ENCODE measurements at places on chromosomes 3 and 15.

DNA sequence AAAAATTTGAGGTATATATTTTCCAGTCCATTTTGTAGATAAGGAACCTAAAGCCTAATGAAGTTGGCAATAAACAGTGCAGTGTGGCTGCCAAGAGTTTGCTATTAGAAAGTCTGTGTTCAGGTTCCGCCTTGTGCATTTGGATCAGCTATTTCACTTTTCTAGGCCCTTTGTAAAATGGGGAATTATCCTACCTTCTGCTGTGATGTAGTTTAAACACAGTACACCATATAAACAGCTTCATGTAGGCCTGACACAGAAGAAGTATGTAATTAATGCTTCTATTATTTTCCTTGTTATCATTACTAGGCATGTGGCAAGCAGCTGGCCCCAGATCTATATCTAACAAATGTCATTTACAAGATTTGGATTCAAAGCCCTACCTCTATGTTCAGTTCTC is 456.3 kb downstream of the GABRG3 start:
- DNase-seq, result no peak

DNA sequence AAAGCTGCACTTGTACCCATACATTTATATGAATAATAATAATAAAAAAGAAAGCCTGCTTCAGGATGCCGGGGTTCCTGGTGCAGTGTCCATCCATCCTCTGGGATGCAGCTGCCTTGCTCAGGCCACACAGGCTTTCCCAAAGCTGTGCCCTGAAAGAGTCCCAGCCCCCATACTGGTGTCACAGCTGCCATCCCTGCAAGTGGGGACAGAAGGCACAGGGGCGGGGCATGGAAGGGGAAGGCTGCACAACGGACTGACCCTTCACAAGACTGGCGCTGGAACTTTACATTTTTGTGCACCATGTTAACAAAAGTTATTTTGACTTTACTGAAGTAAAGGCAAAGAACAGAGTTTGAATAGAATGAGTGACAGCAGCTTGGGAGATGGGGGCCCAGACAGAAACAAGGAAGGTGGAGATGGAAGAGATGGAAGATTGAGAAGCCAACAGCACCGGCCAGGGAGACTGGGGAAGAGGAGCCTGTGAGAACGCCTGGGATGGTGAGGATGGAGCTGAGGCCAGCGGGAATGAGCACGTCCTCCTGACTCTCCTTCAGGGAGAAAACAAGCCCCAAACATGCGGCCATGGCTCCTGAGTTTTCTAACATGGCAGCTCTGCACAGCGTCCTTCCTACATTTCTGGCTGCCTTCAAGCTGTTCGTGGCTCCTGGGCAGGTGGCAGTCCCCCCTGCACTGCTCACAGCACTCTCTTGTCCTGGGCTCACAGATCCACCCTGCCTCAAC is 73.1 kb downstream of the ABTB1 start:
- no peak for DNase-seq

GRCh38 chr15:25508369-25509002 is 69.7 kb upstream of the UBE3A start:
- DNase-seq, result peak; percentile 59

GRCh38 chr3:191715585-191715984 is 254.6 kb downstream of the PYDC2 start:
- no peak for DNase-seq

DNA sequence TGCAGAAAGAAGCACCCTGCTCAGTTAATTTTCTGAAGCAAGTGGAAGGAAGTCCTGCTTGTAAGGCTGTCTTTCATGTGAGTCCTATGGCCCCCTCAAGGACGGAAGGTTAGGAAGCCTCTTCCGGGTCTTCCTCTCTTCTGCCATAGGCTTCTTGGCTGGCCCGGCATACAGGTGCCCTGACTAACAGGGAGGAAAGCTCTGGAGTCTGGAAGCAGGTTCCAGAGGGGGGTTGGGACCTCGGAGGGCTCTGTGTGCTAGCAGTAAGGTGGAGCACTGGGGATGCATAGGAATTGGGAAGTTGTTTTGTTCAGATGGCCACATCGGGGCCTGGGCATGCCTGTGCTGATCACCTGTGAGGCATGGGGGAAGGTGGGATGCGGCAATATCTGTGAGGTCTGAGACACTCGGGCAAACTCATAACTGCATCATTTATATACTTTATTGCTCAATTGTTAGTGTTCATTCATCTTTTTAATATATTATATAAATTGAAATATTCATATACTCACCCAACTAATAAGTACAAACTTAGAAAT is 49.6 kb downstream of the TRAK1 start:
- no peak for DNase-seq

GRCh38 chr15:98776607-98777281 is 128.4 kb downstream of the IGF1R start:
- no peak for DNase-seq

GRCh38 chr3:128366136-128366535 is 100.6 kb downstream of the DNAJB8 start:
- DNase-seq, result peak; percentile 18

GRCh38 chr3:31581660-31582059 is 48.9 kb downstream of the STT3B start:
- no peak for DNase-seq

DNA sequence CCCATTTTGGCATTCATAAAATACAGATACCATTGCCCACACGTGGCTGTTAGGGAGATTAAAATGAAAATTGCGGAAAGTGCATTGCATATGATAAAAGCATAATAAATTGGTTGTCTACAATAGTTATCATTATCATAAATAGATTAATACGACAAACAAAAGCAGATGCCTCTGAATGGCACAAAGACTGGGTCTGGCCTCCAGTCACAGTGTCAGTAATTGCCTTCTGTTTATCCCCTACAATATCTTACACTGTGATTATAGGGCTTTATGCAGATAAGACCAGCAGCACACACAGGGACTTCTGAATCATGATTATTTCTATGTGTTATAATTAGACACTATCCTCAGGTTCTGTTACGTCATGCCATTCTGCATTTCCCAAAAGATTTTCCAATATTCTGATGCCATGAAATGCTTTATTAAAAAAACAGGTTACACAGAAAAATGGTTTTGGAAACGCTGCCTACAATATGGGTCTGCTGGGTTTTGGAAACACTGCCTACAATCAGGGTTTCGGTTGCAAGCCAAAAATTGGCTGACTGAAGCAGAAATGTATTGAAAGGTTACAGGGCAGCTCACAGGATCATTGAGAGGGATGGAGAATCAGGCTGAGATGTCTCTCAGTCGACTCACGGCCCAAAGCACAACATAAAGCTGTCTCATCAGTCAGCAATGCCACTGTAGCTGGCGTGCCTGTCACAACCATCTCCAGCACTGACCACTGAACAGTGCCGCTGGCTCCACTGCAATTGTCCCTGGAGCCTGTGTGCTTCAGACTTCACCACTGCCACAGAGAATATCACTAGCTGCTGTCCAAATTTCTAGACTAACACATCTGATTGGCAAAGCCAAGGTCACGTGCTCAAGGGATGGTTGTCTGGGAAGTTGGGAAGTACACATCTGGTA is 248.1 kb downstream of the ERC2 start:
- peak; percentile 24 for DNase-seq

- DNase-seq, result peak; percentile 53
Observed at GRCh38 chr3:98589331-98590036, 3.9 kb downstream of the CPOX start.

DNA sequence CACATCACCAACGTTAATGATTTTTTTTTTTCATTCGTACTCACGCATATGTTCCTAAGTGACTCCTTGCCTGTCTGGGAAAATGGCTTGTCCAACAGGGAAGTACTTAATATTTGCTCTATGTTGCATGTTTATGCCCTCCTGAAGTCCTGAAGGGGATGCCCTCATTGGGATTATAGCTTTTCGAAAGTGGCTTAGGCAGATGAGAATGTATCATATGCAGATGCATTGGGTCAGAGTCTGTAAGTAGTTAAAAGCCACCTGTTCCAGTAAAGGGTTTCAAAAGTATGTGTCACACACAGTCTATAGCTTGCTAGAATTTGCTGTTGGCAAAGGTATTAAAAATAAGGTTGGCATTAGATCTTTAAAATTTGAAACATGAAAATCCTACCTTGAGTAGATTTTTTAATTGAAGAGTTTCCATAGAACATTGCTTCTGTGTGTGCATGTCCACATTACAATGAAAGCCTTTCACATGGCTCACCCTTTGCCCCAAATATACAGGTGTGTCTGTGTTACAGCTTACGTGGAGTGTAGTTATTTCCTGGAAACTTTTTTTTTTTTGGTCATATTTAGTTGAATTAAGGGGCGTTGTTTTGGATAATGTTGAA is 2.1 kb downstream of the ABHD17C start:
- DNase-seq, result no peak

- no peak for DNase-seq
Observed at GRCh38 chr15:46576646-46577395, 942.0 kb downstream of the SQOR start.

DNA sequence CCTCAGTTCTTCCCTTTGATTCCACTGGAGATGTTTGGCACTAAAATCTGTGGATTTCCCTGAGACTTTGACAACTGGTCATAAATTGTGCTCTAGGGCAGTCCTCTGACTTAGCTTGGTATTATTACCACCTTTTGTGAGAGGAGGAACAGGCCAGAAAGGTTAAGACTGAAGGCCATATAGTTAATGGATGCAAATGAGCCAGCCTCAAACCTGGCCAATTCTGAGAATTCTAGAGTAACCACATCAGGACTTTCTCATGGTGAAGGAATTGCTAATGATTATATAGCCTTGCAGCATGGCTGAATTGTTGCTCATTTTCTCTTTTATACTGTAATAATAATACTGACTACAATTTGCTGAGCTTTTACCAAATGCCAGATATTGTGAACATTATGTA is 162.5 kb downstream of the CADPS start:
- no peak for DNase-seq

GRCh38 chr3:138282836-138283235 is 46.8 kb downstream of the NME9 start:
- no peak for DNase-seq

GRCh38 chr3:157199841-157200240 is 39.9 kb upstream of the CCNL1 start:
- DNase-seq, result no peak

DNA sequence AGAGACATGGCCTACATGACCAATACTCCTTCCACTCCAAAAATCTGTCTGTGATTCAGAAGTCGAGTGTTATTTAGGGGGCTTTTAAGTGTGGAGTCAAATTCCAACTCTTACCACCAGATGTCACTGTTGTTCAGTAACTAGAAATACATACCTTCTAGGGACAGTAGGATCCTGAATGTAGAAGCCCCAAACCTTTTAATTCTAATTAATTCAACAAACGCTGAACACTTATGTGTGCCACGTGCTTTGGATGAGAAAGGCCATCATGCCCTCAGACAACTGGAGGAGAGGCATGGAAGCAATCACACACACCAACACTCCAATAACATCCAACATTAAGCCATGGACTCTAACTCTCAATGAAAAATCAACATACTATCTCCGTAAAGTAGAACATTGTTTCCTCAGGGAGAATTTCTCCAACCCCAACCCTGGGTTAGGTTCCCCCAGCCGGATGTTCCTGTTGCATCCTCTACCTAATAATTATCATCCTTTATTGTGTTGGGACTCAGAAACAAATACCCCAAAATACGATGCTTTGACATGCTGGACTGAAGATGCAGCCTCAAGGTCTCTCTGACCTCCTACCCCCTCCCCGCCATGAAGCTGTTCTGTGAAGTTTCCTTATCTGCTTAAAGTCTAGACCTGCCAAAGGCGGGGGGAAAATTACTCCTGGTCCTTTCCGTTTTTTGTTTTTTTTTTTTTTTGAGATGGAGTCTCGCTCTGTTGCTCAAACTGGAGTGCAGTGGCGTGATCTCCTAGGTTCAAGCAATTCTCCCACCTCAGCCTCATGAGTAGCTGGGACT is 8.0 kb upstream of the CCDC13 start:
- peak; percentile 85 for DNase-seq

GRCh38 chr3:63351159-63352007 is 73.3 kb downstream of the SYNPR start:
- DNase-seq, result peak; percentile 80

DNA sequence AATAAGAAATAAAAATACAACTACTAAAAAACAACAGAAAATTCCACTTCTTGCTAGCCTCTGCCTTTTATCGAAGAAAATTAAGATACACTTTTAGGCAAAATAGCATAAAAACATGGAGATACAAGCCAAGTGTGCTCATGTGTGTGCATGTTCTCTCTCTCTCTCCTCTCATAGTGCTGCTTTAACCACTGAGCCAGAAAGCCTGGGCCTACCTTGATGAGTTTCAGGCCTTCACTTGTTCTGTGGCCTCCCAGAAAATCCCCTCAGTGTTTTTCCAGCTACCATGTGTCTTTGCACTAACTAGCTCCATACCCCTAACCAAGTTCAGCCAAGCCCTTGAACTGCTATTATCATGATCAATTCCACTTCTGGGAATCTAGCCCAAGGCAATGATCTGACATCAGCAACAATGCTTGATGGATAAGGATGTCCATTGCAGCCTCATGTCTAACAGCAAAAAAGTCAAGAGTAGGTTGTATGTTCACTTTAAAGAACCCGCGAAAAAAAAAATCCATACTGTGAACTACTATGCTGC is 18.1 kb downstream of the CYP11A1 start:
- DNase-seq, result no peak

GRCh38 chr3:55906896-55907295 is 419.8 kb upstream of the WNT5A start:
- no peak for DNase-seq

GRCh38 chr15:66819084-66819483 is 117.0 kb downstream of the SMAD6 start:
- DNase-seq, result no peak

- no peak for DNase-seq
Observed at GRCh38 chr15:40776537-40777141, 6.9 kb downstream of the C15orf62 start.

DNA sequence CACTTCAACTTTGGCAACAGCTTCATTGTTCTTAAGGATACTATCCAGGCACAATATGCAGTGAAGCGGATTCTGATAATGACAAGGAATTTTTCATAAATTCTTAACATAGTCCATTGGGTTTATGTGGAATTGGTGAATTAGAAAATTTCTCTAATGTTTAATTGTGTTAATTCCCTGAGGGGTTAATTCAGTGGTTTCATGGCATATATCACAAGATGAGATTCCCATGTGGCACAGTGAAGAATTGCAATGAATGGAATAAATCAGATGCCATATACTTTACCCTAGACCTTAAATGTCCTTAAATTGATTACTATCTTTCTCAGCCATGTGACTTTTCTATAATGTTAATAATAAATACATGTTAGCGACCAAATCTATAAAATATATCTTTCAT is 1244.1 kb downstream of the ROBO2 start:
- DNase-seq, result no peak

GRCh38 chr3:62600033-62600432 is 226.7 kb upstream of the FEZF2 start:
- no peak for DNase-seq

DNA sequence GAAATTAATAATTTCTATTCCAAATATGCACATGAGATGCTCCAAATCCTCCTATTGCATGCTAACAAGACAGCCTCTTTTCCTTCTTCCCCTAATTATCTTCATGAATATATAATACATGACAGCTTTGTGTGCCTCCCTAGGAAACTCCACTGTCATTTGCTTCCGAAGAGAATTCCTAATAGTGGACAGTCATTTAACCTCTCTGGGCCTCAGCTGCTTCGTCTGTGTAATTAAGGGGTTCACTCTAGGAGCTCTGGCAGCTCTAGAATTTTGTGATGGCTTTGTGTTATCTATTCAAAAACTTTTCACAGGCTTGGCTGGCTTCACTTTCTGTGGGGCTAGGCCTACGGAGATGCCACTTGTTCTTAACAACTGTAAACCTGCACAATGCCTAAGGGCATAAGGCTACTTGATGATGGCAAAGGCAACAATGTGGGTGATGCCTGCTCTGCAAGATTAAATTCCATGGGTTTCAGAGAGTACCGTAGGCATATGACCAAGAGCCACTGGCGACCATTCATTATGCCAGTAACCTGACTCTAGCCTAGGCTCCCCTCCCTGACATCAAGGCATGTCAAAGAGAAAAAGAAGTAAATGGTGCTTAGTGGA is 333.8 kb upstream of the UMPS start:
- no peak for DNase-seq

All from pons (tissue), 1 donor.